ENCODE measurements at places on chromosomes 3 and 15. TPM values are rescaled to one million over a fixed set of nuclear protein-coding genes. Genes with fewer than 3 reads are reported as not detected.

- no peak for DNase-seq
Measured at GRCh38 chr3:115930922-115931321, 307.6 kb downstream of the GAP43 start.

- no peak for DNase-seq
Measured at GRCh38 chr3:84100861-84101260, 857.9 kb upstream of the CADM2 start.

DNA sequence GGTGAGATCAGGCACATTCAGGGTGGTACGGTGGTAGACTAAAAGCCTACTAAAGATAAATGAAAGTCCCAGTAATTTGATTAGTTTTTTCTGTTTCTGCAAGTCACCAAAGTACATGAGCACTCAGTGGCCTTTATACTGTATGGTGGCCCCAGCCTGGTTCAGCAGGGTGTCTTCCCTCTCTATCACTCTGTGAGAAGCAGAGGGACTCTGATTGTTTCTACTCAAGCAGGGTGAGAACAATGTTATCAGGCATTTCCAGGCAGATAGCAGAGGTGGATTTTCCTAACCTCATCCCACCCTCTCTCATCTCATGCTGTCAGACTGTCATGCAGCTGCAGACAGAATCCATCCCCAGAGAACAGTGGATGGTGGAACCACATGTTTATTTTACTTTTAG is 71.5 kb upstream of the BFSP2 start:
- DNase-seq = no peak

DNA sequence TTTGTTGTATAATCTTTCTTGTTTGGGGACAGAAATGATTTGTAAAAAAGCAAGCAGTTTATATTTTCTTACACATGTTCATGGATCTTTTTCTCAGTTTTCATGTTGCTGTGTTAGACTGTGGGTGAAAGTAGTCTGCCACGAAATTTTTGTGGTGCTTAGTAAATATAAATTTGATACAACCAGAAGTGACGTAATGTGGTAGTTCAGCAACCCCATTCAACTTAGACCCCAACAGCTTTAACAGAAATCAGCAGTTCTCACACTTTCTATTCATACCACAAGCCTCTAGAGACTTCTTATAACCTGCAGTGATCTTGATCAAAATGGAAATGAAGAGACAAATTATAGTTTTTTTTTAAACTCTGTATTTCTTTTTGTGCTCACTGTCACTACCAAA is 120.2 kb upstream of the IGSF10 start:
- no peak for DNase-seq

DNA sequence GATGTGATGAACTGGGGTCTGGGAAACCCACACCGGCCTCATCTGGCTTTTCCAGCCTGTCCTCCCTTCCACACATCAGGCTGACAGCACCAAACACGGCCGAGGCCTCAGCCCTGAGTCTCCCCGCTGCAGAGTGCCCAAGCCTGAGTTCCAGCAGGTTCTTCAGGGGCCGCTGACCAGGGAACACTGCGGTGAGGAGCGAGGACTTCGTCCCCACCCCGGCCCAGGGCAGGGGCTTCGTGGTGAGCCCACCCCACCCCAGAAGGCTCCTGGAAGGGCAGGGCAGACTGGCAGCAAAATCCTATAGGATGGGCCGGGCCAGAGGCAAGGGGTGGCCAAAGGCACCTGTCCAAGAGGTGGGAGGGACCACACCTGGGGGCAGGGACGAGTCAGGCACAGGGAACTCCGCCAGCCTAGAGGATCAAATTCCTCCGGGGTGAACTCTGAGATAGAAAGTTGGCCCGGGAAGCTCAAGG is at the start of gene SLC51A:
SLC51A (plus strand) TSS at position 446 of the 476 bp plus-strand sequence. CDS start 179 bp downstream, outside the sequence.
- DNase-seq = no peak

DNA sequence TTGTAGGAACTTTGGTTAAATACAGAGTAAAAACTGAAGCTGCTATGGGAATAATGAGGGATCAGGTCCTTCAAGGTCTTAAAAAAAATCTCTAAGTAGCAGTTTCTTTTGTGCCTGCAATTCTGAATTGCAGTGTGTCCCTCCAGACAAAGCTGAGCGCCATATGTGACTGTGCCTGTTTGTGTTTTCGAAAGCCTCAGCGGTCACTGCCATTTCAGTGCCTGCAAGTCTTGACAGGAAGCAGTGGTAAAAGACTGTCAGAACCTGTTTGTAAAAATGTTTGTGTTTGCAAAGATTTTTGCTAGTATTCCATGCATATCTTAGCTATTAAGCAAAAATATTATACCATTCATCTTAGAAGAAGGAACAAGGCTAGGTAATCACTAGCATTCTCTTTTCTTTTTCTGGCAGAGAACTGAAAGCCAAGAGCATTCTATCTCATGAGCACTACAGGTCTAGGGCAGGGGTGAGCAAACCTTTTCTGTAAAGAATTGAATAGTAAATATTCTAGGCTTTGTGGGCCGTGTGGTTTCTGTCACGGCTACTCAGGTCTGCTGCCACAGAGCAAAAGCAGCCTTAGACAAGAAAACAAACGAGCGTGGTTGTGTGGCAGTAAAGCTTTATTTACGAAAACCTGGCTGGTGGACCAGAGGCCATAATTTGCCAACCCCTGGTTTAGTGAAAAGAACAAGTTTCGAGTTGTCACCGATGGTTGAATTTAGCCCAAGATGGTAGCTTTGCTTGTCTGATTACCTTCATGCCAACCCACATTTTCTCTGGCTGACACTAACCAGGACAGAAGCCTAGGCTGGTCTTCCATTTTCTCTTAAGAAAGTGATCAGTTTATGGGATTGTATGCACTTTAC is 134.4 kb downstream of the CACNA1D start:
- no peak for DNase-seq

DNA sequence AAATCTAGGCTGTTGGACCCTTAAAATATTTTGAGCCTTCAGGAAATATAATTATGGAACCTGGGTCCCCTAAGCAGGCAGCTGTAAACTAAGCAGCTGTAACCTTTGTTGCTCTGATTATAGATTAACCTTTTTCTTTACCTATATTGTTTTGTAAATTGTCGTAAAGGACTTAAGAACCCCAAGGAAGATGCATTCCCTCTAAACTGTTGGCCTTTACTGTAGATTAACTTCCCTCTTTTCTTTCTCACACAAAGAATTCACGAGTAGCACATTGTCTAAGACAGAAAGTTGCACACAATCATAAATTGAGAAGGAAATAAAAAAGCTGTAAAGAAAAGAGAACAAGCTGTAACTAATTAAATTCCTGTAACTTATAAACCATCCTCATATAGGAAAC is 877.3 kb downstream of the ROBO2 start:
- DNase-seq = no peak

DNA sequence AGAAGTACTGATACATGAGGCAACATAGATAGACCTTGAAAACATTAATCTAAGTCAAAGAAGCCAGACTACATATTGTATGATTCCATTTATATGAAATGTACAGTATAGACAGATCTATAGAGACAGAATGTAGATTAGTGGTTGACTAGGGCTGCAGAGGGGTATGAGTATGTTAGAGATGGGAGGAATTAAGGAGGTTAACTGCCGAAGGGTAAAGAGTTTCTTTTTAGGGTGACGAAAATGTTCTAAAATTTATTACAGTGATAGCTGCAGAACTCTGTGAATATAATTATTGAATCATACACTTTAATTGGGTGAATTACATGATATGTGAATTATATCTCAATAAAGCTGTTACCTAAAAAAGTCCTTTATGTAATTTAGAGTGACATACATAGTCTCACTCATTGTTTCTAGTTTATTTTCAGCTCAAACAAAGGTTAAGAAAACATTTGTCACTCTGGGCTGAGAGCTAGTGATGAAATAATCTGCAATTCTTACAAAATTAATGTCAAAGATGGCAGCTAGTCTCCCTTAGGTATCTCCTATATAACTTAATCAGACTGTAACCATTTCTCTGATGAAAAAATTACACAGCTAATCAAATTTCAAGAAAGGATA is 61.4 kb downstream of the DENND4A start:
- DNase-seq = peak; percentile 12

TRPC1 gene
- 5.2 TPM for total RNA-seq

CHRM5 gene
- total RNA-seq = 0.13 TPM

GPR27 gene
- total RNA-seq = not detected

RAD51 gene
- 3.7 TPM for total RNA-seq
